ENCODE measurements at places on chromosomes 1 and 21.
A peak's percentile ranks its signal among the peaks of the same experiment; 100 is the strongest.

GRCh38 chr21:39198800-39199199 is 15.5 kb upstream of the PSMG1 start:
- no peak for DNase-seq

DNA sequence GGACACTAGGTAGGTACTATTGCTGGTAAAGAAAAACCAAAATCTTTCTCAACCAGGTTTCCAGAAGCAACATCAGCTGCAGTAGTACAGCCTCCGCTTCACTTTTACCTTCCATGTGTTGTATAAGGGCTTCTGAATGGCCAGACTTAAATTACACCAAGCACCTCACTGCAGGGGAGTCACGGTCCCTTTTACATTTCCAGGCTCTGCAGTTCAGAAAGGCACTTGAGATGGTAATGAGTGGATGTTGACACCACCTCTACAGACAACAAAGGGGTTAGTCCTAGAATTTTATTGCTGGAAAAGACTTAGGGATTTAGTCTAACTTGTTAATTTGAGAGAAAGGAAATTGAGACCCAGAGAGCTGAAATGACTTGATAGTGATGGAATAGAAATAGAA is 12.0 kb upstream of the DUSP12 start:
- DNase-seq: no peak

DNA sequence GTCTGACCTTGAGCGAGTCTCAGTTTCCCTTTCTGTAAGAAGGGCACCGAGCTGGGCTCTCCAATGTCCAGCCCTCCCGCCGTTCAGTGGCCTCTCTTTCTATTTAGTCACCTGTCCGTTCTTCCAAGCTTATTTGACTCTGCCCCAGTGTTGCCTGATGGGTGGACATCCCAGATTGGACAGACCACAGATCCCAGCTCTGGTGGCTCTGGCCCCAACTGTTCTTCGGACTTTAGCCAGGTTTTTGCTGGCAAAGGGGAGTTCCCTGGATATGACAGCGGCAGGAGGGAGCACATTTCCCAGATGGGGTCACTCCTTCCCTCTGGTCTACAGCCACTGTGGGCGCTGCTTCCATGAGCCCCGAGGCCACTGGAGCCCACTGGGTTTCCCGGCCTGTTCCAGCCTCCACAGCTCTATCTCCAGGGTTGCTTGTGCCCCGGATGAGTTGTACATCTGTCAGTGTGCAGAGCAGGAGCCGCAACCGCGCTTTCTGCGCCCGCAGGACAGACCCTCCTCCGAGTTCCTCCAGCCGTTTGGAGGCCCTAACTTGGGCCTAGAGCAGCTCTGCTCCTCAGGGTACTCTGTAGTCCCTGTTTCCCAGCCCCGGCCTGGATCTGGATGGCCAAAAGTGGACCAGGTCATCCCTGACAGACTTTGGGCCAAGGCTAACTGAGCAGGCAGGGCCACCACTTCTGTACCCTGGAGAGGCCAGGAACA is 3.8 kb downstream of the DMBX1 start:
- no peak for DNase-seq

- peak; percentile 89 for DNase-seq
Measured at GRCh38 chr1:203290261-203291089, 14.8 kb upstream of the BTG2 start.

DNA sequence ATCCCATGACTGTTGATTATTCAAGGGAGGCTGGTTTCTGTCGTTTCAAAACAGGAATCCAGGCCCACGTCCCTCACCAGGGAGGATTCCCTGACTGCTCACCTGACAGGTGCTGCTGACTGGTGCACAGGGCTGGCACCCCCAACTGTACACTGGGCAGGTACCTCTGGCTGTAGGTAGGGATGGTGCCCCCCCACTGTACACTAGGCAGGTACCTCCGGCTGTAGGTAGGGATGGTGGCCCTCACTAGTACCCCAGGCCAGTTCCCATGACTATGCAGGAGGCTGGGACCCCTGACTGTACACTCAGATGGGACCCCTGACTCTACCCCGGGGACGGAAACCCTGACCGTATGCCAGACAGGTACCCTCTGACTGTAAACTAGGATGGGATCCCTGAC is 33.6 kb upstream of the PDE9A start:
- no peak for DNase-seq

- no peak for DNase-seq
Measured at GRCh38 chr1:25540750-25541342, 2.6 kb upstream of the LDLRAP1 start.

DNA sequence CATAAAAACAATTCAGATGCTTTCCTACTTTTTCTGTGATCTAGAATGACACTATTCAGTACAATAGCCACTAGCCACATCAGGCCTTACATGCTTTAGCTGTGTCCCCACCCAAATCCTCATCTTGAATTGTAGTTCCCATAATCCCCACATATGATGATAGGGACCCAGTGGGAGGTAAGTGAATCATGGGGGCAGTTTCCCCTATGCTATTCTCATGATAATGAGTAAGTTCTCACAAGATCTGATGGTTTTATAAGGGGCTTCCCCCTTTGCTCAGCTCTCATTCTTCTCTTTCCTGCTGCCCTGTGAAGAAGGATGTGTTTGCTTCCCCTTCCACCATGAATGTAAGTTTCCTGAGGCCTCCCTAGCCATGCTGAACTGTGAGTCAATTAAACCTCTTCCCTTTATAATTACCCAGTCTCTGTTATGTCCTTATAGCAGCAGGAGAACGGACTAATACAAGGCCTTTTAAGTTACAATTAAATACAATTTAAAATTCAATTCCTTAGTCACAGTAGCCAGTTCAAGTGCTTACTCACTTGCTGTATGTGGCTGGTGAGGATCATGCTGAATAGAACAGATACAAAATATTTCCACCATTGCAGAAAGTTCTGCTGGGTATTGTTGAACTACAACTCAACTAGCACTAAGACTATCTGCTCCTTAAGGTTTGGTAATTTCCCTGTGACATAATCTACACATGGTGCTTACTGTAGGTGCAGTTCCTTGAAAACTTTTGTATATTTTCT is 106.7 kb downstream of the SCMH1 start:
- no peak for DNase-seq

DNA sequence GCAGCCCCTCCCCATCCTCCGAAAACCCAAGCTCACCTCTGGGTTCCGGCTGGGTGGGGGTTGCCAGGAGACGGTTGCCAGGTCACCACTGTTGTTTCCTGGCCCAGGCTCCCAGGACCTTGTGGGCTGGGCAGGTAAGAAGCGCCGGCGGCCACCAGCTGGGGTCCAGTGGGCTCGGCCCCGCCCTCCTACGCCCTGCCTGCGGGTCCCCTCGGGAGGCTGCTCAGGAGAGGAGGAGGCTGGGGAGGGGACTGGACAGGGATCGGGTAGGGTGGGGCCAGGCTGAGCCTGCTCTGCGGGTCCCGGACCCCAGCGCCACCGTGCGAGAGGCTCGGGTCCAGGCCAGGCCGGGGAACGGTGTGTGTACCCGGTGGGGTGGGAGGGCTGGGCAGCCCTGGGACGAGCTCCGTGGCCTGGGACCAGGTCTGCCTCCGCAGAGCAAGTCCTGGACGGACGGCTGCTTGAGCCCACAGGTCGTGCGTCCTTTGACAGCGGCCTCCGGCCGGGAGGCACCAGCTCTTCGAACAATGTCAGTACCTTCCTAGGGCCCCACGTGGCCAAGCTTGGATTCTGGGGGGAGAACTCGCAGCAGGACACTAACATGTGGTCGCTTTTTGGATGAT is at the start of gene TTLL10:
TTLL10 (plus strand) TSS at position 88 of the 623 bp plus-strand sequence. CDS start 5,336 bp downstream, outside the sequence.
- no peak for DNase-seq

Measured in putamen (tissue), 1 donor.